ENCODE measurements at places on chromosomes 16 and 17. TPM values are rescaled to one million over a fixed set of nuclear protein-coding genes. Genes with fewer than 3 reads are reported as not detected.
A peak's percentile ranks its signal among the peaks of the same experiment; 100 is the strongest.

GRCh38 chr16:728131-728889, 1.4 kb downstream of the HAGHL start:
- peak overlapping the region; percentile 33 for H3K27ac ChIP-seq
- peaks cover 2% of the 10 kb centered on the region for H3K36me3 ChIP-seq
- no peak overlapping the region for H3K4me3 ChIP-seq
- DNase-seq, result peak; percentile 70
- no peaks in the 10 kb centered on the region for H3K27me3 ChIP-seq

- H3K36me3 ChIP-seq, result no peaks in the 10 kb centered on the region
- no peak for DNase-seq
- H3K4me3 ChIP-seq, result no peak overlapping the region
- H3K27me3 ChIP-seq, result peaks cover 15% of the 10 kb centered on the region
Measured at GRCh38 chr17:66928949-66929348, 35.6 kb upstream of the CACNG4 start.

- no peaks in the 10 kb centered on the region for H3K27me3 ChIP-seq
- H3K4me3 ChIP-seq, result no peak overlapping the region
- H3K36me3 ChIP-seq, result no peaks in the 10 kb centered on the region
- H3K4me1 ChIP-seq, result peaks cover 20% of the 10 kb centered on the region
Measured at GRCh38 chr17:68441070-68441770, 16.1 kb downstream of the WIPI1 start.

DNA sequence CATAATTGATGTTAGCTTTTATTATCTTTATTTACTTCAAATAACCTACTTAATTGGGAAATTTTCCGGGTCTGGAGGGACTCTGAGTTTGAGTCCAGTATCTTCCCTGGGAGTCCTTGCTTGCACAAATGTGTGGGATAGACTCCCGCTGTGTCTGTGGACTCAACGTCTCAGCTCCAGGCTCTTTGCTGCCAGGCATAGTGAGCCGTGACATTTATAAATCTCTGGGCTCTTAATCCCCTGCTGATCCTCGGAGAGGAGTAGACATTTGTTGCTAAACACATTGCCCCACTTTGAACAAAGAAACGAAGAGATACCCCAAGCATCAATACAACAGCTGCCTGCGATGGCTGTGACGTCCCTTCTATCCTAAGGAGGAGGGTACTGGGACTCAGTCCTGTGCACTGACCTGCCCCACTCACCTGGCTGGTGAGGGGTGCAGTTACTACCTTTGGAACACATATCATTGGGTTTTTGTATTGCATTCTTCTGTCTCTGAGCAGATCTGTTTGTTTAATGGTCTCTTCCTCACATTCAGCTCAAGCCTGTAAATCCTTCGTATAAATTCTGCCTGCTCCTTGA, 316.9 kb downstream of the HAPSTR1 start:
- H3K27me3 ChIP-seq, result no peaks in the 10 kb centered on the region
- H3K4me1 ChIP-seq, result no peaks in the 10 kb centered on the region
- DNase-seq, result no peak
- no peak overlapping the region for H3K27ac ChIP-seq
- no peaks in the 10 kb centered on the region for H3K36me3 ChIP-seq
- no peak overlapping the region for H3K4me3 ChIP-seq

DNA sequence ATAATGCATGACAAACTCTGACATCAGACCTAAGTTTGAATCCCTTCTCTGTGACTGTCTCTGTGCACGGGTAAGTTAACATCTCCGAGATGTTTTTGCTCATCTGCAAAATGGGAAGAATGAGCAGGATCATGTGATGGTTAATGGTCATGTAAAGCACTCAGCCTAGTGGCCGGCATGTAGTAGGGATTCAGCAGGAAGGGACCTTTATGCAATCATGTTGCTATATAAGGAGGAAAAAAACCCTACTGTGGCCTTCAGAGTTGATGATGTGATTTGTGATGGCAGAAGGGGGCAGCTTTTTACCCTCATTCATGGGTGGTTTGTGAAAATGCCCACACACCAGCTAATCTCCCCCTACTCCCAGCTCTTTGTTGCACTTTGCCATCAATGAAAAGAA, 24.1 kb downstream of the CLEC16A start:
- DNase-seq, result no peak
- H3K4me3 ChIP-seq, result no peak overlapping the region
- no peak overlapping the region for H3K27ac ChIP-seq
- H3K27me3 ChIP-seq, result no peaks in the 10 kb centered on the region

Gene MRPL27
- 61.6 TPM for polyA plus RNA-seq
